Heart right ventricle (tissue), 16 donors: ENCODE measurements at places on chromosomes 3 and 15.

DNA sequence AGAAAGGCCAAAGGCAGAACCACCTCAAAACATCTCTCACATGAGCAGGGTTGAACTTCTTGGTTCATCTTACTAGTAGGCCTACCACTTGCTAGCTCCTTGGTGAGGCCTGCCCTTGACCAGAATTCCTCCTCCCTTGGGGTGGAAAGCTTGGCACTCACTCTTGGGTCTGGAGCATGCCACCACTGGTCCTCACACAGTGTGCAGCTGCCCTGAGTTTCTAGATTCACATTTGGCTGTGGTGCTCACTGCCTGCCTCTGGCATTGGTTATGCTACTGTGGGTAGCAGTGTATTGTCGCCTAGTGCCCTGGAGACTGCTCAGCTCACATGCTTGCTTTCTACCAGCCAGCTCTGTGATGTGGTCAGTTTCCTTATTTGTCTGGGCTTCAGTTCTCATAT, 23.7 kb downstream of the OXNAD1 start:
- DNase-seq, result no peak

DNA sequence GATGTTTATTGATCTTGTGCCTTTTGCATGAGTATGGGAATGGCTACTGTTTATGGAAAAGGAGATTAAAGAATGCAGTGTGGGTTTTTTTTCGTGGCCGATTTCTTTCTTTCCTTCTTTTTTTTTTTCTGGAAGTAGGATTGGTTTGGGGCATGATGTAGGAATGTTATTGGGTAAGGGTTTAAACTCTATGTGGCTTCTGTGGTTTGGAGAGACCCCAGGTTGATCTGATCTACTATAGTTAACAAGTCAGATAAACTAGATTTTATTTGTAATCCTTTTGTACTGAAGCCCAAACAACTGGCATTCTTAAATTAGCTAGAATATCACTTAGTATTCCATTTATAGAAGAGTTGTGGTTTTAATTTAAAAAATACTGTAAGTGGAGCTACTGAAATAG, 304.8 kb downstream of the LPP start:
- DNase-seq, result no peak

DNA sequence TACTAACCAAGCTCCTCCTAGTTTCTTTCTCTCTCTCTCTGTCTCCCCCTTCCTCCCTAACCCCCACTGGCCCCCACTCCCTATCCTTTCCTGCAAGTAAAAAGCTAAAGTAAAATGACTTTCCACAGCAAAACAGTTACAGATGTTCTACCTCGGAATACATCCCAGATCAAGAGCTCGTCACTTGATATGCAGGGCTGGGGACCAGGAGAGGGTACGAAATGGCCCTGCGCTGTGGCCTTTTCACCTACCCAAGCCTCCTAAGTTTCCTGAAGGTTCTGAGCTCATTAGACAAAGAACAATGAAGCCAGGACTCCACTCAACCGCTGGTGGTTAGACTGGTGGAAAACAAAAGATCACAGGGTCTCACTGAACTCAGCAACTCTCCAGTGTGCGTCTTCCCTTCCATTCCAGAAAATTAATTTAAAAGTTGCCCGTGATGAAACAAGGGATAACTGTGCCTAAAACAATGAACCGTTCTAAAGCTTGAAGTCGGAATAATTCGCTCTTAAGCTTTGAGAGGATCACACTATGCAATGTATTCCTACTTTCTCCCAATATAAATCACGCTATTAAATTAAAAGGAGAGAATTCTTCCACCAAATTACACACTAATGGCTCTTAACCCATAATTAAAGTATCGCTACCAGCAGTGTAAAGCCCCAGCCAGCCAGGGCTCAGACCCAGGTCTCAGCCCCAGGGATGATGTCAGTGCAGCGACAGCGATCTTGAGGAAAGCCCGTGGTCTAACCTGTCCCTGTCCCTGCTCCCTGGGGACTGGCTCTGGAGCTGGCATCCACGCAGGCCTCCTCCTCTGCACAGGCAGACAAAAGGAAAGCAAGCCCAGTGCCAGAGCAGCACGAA, 5.0 kb downstream of the VGLL4 start:
- peak; percentile 34 for DNase-seq

GRCh38 chr3:72461787-72462186, 386.5 kb downstream of the SHQ1 start:
- DNase-seq, result peak; percentile 38

- no peak for DNase-seq
These were observed 7.2 kb downstream of the SPG11 start for GRCh38 chr15:44656298-44656697.

- no peak for DNase-seq
These were observed 30.7 kb upstream of the CHRNB4 start for GRCh38 chr15:78671626-78672211.

DNA sequence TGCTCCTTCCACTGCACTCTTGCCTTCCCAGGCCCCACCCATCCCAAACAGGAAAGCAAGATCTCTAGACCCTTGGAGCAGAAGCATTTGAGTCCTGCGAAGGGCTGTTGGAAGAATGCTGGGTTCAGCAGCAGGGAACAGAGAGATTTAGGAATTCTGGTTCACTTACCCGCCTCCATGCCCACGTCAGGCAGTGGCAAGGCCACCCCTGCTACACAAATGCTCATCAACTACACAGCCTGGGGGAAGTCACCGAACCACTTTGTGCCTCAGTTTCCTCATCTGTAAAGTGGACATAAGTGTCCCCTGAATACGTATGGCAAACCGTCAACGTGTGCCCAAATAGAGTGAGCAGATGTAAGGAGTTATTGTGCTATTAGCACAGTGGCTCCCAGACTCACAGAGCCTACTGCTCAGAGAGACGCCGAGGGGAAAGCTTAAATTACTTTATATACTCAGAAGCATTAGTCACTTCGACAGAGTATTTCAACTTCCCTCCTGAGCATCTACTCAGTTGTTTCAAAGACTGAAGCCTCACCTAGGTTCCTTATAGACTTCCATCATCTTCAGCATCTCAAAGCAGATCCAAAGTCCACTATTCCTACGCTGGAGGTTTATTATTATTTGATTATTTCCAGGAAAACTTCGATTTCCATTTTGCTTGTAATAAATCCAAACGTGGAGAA, 905 bp downstream of the HOMER2 start:
- no peak for DNase-seq

DNA sequence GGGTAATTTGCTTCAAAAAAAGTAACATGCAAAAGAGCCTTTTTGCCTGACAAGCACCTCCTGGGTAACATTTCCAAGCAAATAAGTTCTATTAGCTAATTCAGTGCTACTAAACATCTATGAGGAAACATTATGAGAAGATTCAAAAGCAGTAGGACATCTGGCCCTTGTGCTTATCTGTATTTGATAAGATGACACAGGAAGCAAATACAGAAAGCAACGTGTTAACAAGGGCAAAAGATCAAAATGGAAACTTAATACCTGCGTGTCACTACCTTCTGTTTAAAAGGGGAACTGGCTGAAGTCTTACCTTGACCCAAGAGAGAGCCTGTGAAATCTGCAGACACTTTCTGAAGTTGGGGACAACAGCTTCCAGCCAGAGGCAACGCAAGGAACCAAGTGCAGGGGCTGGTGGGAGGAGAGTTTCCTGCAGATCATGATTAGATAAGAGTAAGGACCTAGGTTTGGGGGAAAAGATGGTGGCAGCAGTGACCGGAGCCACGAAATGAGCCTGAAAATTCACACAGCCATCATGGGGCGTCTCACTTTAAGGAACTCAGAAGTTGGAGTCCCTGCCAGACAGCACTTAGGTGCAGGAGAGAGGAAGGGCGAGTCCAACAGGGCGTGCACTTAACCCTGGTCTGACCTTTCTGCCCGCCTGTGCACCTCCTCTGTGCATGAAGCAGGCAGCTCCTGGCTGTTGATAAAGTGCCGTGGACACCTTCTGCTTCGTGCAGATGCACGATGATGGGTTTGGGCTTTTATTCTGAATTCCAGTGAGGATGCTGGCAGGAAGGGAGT, 153.6 kb upstream of the BHLHE40 start:
- DNase-seq, result peak; percentile 48

DNA sequence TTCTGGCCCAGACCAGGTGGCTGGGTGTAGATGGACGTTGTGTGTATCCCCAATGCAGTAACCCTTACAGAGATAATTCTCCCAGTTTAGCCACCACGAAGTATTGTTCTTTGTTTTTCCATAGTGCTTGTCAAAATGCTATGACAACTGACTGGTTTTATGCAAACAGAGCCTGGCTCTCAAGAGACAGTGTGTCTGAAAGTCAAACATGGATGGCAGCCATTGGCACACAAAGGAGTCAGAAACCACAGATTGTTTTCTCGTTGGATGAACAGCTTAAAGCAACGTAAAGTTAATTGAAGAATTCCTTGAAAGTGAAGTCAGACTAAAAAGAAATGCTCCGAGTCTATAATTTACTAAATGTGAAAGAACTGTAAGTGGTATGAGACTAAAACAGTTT, 91.2 kb downstream of the FILIP1L start:
- no peak for DNase-seq

DNA sequence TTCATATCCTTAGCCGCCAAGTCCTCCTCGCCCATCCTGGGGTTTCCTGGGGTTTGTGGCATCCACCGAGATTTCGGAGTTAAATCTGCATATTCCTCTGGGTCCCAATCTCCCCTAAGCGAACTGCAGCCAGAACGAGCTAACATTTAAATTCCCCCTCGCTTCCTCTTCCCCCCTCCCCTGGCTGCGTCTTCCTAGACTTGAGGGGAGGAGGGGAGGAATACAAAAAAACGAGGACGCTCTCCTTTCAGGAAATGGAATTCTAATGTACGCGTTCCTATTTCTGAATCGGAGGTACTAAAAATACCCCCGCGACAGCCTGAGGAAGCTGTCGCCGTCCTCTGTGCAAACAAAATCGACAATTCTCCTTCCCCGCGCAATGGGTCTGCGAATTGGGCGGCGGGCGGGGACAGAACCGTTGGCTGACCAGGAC, 5.6 kb downstream of the FEZF2 start:
- DNase-seq, result no peak

DNA sequence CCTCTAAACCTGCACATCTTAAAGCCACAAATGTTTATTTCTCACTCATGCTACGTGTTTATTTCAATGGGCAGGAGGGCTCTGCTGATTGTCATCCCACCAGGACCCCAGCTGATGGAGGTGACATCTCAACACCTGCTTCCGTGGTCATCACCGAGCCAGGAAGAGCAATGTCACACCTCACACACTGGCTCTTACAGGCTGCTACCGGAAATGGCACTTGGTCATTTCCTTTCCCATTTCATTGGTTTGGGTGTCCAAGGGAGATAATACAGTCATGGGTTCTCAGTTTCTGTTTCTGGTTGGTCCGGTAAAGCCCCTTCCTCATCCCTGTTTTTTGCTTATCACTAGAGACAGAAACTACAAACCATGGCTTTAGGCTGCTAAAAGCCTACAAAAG, 41.9 kb downstream of the ABHD2 start:
- no peak for DNase-seq

GRCh38 chr3:62238431-62238830, 134.9 kb downstream of the FEZF2 start:
- DNase-seq, result no peak

DNA sequence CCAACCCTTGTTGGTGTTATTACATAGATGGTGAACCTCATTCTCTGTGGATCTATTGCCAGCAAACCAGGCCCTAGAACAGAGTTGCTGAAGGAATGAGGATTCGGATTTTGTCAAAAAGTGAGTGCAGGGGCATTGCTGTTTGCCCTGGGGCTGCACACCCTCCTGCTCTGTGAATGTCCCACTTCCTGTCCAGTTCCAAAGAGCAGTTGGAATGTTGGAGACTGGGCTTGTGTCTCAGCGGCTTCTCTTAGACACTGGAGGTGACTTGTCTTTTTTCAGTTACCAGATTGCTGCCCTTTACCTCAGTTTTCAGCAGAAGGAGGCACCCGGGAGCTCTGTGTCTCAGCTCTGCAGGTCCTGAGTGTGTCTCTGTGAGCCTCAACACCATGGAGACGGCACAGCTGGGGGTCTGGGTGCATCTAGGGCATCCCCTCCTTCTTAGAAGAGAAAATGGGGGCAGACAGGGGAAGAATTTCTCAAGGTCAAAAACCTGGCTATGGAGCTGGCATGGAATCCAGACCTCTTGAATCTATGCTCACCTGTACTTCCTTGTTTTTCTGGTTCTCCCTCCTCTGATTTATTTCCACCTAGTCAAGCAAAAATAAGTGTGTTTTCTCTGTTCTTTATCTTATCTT, 46.3 kb downstream of the LIMD1 start:
- DNase-seq, result no peak

GRCh38 chr15:50764461-50765194, 878 bp downstream of the SPPL2A start:
- no peak for DNase-seq

DNA sequence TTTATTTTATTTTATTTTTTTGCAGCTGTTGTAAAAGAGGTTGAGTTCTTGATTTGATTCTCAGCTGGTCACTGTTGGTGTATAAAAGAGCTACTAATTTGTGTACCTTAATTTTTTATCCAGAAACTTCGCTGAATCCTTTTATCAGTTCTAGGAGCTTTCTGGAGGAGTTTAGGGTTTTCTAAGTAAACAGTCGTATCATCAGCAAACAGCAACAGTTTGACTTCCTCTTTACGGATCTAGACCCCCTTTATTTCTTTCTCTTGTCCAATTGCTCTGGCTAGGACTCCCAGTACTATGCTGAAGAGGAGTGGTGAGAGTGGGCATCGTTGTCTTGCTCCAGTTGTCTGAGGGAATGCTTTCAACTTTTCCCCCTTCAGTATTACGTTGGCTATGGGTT, 165.8 kb upstream of the KCNMB2 start:
- no peak for DNase-seq

DNA sequence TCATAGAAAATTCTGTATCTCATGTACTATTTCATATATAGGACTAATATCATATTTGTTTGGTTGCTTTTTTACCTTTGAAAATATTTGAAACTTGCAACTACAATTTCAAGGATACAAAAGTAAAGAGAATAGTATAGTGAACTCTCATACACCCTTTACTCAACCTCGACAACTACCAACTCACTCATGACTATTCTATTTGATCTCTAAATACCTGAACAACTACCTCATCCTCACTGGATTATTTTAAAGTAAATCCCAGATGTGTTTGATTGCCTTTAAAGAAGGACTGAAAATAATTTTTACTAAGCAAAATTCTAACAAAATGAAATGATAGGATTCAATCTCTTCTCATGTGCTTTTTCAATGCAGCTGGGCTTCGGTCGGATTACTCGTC, 12.1 kb downstream of the TMPRSS7 start:
- DNase-seq, result no peak

- DNase-seq, result no peak
These were observed 11.2 kb downstream of the SLCO3A1 start for GRCh38 chr15:91864664-91865063.

DNA sequence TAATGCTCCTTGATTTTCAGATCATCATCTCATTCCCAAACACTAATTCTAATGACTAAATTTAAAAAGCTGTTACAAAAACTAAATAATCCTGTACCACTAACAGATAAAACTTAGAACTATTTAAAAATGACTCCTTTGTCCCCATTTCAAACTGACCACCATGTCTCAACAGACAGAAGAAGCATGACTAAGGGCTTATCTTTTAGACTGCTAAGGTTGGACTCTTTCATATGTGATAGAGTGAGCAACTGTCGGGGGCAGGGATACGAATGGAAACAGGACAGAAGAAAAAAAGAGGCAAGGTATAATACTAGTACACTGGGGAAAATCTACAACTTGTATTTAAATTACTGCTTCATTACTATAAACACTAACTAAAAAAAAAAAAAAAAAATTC, 23.3 kb downstream of the SNX4 start:
- no peak for DNase-seq

- DNase-seq, result no peak
These were observed 348.4 kb upstream of the THBS1 start for GRCh38 chr15:39232512-39232911.
